ENCODE measurements at places on chromosomes 12 and 14.
A peak's percentile ranks its signal among the peaks of the same experiment; 100 is the strongest.

- no peak for DNase-seq
Observed at GRCh38 chr12:101299931-101300330, 20.0 kb downstream of the UTP20 start.

DNA sequence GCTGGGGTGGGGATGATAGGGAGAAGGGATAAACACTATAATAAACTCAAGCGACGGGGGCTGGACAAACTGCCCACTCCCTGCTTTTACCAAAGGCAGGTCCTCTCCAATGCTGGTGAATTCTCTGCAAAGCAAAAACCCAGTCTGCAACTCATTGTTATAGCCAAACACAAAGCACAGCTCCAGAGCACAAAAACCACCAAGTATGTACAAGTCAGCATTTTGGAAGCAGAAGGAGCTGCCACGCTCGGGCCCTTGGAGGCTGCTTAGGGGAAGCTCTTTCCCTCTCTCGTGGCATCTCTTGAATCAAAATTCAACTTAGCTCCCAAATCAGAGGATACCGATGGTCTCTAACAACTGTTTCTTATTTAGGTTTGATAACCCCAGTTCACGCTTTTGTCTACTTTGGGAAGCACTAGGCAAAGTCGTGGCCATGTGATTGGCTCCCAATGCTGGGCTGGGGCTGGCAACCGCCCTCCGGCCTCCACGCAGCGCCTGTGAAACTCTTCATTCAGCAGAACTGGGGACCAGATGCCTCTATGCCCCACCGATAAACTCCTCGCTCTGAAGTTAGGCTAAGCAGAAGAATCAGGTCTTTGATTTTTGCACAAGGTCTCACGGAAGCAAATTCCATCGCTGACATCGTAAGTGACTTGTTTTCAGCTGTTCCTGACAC is 158.5 kb upstream of the FOXN3 start:
- no peak for DNase-seq

- peak; percentile 27 for DNase-seq
Observed at GRCh38 chr12:121404734-121405133, 4.8 kb downstream of the RNF34 start.

DNA sequence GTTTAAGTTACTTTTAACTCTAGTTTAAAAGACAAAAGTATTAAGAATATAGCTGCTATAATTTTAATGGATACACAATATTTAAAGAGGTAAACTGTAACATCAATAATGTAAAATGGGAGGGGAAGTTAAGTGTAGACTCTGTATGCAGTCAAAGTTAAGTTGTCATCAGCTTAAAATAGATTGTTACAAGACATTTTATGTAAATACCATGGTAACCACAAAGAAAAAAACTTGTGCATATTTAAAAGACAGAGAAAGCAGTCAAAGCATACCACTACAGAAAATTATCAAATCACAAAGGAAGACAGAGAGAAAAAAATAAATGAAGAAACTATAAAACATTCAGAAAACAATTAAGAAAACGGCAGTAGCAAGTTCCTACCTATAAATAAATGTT is 73.3 kb downstream of the CEP128 start:
- DNase-seq = no peak

Data from cardiac fibroblast (primary cell).